ENCODE measurements at places on chromosomes 12 and 14. TPM values are rescaled to one million over a fixed set of nuclear protein-coding genes. Genes with fewer than 3 reads are reported as not detected.

TAS2R7 gene
- total RNA-seq, result not detected

STAC3 gene
- 0.48 TPM for total RNA-seq

ACYP1 gene
- total RNA-seq, result 14.8 TPM

ZC3H10 gene
- total RNA-seq, result 2.9 TPM

EPYC gene
- not detected for total RNA-seq

MYF5 gene
- total RNA-seq, result not detected

C1QL4 gene
- 0.28 TPM for total RNA-seq

SLC25A21 gene
- 0.24 TPM for total RNA-seq

LTBR gene
- 112 TPM for total RNA-seq

HIF1A gene
- total RNA-seq, result 122 TPM

NOVA1 gene
- 0.03 TPM for total RNA-seq

NXPH4 gene
- 1.2 TPM for total RNA-seq

CFAP54 gene
- 0.78 TPM for total RNA-seq

BEGAIN gene
- total RNA-seq, result 0.48 TPM

Data from foreskin keratinocyte (primary cell).